ENCODE measurements at places on chromosomes 4 and X.

DNA sequence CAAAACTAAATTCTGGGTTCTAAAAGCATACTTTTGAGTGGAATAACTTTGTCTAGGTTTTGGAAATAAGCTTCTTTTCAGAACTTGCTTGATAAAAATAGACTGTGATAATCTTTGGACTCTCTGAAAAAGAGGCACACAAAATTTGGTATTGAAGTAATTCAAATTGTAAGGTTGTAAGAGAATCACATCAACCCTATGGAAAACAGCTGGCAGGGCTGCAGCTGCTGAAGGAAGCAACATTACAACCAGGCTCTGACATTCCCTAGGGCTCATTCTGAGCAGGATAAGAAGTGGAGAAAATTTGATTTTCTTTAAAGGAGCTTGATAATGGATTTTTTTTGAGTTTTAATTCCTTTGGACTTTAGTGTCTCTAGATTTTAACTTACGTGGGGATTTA lies 147.6 kb downstream of the FSTL5 start:
- DNase-seq, result no peak

- no peak for DNase-seq
Observed at GRCh38 chrX:154473683-154474082, 5.4 kb downstream of the LAGE3 start.

DNA sequence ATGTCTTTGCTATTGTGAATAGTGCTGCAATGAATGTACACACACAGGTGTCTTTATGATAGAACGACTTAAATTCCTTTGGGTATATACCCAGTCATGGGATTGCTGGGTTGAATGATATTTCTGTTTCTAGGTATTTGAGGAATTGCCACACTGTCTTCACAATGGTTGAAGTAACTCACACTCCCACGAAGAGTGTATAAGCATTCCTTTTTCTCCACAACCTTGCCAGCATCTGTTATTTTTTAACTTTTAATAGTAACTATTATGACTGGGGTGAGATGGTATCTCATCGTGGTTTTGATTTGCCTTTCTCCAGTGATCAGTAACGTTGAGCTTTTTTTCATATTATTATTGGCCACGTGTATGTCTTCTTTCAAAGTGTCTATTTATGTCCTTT lies 17.6 kb upstream of the DCUN1D4 start:
- no peak for DNase-seq

DNA sequence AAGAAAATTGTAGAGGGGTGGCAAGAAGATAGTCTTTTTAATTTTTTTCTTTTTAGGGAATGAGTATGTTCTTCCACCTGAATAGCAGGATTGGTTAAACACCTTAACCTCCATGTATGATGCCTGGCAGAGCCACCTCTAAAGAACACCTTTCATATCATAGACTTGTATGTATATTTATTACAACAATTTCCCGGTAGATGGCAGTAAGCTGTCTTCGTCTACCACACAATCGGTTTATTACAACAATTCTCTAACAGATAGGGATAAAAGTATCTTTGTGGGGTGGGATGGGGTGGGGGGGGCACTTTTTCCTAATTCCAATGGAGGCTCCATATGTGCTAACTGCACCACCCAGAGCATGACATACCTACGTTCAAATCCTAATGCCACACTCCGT lies 255.5 kb downstream of the LDB2 start:
- DNase-seq, result no peak

DNA sequence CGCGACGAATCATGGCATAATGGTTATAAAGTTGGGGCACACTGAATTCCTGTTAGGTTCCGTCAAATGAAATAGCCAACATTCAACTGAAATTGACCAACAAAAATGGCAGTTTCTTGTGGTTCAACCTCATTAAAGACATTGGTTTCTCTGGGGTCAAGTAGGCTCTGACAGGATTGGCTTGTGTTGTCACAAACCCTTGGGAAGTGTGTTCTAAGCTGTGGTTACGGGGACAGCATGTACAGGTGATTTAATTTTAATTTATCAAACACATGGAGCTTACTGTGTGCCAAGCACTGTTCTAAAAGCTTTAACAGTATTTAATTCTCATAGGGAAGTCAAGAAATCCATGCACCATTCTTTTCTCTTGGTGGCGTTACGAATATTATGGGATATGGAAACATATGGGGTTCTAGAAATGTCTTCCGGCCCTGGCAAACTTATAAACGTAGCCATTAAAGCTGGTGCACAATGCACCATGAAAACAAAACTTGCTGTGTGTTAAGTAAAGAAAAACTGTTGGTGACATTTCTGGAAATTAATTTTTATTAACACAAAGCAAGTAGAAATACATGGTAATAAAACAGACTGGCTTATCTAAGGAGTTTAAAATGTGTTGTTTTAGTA lies 891 bp downstream of the XK start:
- DNase-seq, result no peak

DNA sequence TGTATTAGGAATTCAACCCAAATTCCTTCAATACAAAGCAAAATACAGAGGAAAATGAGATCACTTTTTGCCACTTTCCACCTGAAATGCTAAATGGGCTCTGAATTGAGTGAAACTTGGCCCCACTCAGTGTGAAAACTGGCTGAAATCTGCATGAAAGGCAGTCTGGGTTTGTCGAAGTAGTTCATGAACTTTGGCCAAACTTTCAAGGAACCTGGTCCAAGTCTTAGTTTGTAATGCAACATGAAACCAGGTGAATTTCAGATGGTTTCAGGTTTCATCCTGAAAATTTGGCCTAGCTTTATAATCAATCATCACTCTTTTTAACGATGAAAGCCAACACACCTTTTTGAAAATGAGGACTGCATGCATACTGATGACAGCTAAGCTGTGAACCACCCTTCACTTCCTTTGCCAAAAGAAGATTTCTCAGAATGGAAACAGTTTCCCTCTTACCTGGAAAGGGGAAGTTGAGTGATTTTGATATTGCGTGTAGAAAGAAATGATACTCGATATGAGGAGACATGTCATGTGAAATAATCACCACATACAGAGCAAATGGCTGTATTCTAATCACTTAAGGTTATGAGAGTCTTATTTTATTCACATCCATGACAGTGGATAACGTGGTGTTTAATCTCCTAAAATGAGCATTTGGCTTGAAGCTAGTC lies 209.9 kb upstream of the ETNPPL start:
- DNase-seq, result no peak

- no peak for DNase-seq
Observed at GRCh38 chr4:76651616-76652015, 216.6 kb downstream of the SHROOM3 start.

DNA sequence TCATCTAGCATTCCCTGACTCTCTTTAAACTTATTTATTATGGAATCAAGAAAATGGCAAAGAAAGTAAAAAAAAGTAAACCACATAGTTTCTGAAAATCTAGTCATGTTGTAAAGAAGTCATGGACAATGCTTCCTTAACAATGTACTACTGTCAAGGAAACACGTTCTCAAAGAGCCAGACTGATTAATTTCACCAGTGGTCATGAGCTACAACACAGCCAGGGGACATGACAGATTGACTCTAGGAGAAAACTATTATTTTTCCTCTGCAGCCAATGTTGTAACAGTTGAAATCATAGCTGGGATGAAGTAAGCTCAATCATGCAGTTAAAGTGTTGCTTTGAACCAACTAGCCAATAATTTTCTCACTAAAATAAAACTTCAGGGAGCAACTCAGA lies 109.2 kb downstream of the MAPK10 start:
- no peak for DNase-seq

DNA sequence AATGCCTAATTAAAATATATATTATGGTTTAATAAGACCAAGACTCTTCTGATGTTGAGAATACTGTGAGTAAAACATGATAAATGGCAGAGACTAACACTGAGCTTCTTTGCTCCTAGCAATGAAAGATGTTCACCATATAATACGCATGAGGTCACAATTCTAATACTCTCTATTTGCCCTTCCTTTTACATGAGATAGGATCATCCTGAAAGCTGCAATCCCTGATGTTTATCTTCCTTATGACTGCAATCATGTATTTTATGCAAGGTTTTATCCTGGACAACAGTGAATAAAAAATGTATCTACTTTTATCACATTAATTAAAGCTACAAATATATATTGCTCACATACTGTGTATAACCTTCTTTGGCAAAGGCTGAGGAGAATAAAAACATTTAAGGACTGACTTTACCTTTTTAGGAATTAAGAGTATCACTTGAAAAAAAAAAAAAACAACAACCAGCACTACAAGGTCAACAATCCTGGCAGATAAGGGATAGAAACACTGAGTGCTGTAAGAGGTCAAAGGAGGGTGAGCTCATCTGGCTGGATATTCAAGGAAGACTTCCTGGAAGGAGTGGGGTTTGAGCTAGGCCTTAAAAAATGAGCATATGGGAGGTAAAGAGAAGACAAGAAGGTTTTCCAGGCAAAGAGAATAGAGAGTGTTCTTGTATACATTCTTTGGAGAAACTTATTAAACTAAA lies 99.9 kb downstream of the AREG start:
- no peak for DNase-seq

- no peak for DNase-seq
Observed at GRCh38 chr4:83361416-83362103, 26.9 kb upstream of the HPSE start.

GRCh38 chr4:152155070-152155469 lies 380.8 kb downstream of the FBXW7 start:
- DNase-seq, result no peak

GRCh38 chr4:95118497-95118896 lies 360.7 kb downstream of the BMPR1B start:
- DNase-seq, result no peak

- no peak for DNase-seq
Observed at GRCh38 chr4:25424539-25425228, 47.6 kb downstream of the ANAPC4 start.

GRCh38 chr4:110108422-110108821 lies 90.0 kb downstream of the ELOVL6 start:
- DNase-seq, result no peak

- DNase-seq, result no peak
Observed at GRCh38 chrX:40152173-40152711, 54.5 kb upstream of the BCOR start.

DNA sequence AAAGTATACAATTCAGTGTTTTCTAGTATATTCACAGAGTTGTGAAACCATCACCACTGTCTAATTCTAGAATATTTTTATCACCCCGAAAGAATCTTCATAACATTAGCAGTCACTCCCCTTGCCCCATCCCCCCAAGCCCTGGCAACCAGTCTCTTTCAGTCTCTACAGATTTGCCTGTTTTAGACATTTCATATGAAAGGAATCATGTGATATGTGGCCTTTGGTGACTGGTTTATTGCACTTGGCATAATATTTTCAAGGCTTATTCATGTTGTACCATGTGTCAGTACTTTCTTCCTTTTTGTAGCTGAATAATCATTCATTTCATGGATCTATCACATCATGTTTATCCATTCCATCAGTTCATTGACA lies 371.7 kb downstream of the AFF2 start:
- DNase-seq, result no peak

GRCh38 chr4:72702948-72703347 lies 133.9 kb upstream of the ADAMTS3 start:
- DNase-seq, result no peak

DNA sequence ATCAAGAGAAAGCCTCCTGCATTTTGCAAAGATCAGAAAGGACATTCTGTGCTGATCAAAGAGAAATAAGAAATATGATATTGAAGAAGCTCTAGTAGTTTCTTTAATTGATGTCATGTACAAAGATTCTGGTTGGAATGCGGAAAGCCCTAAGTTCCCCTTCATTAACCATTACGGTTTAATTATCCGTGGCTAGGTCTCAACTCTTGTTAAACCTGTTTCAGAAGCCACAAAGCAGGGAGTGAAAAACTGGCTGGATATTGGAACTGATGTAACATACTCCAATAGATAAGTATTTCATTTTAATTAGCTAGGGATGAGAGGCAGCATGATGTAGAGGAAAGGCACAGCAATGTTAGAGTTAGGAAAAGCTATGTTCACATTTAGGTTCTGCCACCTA lies 55.7 kb downstream of the SPANXN3 start:
- no peak for DNase-seq

DNA sequence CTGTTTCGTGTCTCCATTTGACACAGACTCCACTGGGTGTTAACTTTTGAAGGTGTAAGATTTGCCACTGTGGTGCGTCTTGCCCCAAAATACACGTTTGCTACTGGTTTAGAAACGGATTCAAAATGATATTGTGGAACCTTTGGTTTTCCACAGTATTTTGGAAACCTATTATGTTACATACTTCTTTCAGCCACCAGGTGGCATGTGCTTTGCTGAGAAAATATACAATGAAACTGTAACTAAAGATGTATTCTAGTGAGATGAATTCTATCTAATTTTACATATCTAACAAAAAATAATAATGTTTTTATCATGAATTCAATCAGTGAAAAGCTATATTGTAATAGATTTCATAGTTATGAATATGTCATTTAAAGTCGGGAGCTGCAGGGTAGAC lies 28.4 kb upstream of the SLITRK4 start:
- DNase-seq, result no peak

GRCh38 chrX:298993-299392 lies 17.8 kb downstream of the PLCXD1 start:
- DNase-seq, result peak; percentile 28

DNA sequence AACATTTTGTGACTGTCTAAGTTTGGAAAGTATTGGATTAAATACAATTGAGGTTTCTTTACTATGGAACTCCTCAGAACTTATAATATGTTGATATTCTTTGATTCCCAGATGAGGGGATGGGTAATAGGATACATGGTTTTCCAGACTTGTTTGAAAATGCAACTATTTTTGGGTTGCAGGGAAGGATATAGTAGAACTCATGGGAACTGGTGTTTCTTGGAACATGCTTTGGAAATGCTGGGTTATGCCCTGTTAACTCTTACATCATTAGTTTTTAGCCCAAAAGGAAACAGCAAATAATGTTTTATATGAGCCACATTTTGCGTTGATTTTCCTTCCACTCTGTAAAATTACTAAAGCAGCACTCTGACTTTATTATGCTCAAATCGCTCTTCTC lies 41.9 kb downstream of the HPF1 start:
- no peak for DNase-seq

DNA sequence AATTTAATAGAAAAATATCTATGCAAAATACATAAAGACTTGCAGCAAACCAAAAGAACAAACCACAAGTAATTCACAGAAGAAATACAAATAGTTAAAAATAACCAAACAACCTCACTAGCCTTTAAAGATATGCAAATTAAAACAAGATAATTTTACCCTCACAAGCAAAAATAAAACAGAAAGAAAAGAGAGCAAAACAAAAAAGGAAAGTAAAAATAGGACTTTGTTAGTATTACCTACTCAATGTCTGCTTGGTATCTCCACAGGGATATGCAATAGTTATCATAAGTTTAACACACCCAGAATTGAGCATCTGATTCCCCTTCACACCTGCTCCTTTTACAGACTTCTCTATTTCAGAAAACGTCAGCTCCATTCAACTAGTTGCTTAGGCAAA lies 737.5 kb upstream of the MAGEB2 start:
- DNase-seq, result no peak

- DNase-seq, result no peak
Observed at GRCh38 chr4:140095694-140096482, 58.1 kb downstream of the MAML3 start.

DNA sequence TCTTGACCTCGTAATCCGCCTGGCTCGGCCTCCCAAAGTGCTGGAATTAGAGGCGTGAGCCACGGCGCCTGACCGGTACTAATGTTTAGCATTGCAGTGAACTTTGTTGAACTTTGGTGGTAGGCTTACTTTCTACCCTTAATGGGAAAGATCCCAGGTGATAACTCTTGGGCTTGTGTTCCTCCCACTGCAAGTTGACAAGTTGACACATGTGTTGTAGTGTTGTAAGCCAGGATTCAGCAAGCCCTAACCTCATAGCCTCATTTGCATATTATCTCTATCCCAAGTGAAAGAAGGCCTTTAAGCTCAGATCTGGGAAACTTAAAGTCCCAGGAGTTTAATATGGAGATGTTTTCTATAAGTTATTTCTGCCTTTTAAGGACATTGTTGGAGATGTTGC lies 80.0 kb upstream of the CLCN4 start:
- no peak for DNase-seq

Measured in dorsolateral prefrontal cortex (tissue), 122 donors.